ENCODE measurements at places on chromosomes 16 and 17.

DNA sequence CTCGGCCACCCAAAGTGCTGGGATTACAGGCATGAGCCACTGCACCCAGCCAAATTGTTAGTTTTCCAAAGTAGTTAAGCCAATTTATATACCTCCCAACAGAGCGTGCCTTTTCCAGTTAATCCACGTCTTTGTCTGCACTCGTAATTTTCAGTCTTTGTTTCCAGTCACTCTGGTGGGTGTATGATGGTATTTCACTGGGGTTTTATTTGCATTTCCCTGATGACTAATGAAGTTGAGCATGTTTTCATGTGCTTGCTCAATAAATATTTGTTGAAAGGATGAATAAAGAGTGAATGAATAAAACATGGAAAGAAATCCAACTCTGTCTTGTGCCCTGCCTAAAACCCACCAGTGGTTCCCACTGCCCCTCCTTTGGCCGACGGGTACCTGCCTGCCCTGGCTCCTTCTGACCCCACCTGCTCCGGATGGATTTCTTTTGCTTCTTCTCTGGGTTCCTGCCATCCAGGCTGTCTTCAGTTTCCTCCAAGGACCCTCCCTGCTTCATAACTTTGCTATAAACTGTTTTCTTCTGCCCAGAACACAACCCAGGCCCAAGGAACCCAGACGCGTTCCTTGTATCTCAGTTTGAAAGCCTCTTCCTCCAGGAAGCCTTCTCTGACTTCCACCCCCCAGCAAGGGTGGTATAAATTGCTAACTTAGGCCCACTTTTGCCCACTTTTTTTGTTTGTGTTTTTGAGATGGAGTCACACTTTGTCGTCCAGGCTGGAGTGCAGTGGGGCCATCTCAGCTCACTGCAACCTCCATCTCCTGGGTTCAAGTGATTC, 3.0 kb upstream of the ABCC1 start:
- no peak for DNase-seq

DNA sequence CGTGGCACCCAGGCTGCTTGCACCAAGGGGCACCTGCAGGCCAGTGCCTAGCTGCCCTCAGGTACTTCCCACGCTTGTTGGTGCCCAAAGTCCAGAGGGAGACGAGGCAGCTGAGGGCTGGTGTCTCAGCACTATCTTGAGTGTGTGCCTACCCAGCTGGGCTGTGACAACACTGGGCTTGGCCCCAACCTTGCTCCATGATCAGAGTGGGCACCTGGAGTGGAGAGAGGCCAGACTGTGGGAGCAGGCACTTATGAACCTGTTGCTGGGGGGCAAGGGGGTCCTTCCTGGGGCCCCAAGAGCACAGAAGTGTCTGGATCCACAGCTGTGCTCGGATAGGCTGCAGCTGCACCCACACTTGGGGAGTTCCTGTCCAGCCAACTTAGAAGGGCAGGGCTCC, 314.7 kb downstream of the KCNJ2 start:
- DNase-seq, result no peak

GRCh38 chr16:51095890-51096626, 55.0 kb downstream of the SALL1 start:
- DNase-seq, result no peak

- DNase-seq, result no peak
Observed at GRCh38 chr17:1034652-1035210, 37.8 kb downstream of the TIMM22 start.

GRCh38 chr16:31714903-31715504, 158.6 kb upstream of the ZNF267 start:
- DNase-seq, result no peak

DNA sequence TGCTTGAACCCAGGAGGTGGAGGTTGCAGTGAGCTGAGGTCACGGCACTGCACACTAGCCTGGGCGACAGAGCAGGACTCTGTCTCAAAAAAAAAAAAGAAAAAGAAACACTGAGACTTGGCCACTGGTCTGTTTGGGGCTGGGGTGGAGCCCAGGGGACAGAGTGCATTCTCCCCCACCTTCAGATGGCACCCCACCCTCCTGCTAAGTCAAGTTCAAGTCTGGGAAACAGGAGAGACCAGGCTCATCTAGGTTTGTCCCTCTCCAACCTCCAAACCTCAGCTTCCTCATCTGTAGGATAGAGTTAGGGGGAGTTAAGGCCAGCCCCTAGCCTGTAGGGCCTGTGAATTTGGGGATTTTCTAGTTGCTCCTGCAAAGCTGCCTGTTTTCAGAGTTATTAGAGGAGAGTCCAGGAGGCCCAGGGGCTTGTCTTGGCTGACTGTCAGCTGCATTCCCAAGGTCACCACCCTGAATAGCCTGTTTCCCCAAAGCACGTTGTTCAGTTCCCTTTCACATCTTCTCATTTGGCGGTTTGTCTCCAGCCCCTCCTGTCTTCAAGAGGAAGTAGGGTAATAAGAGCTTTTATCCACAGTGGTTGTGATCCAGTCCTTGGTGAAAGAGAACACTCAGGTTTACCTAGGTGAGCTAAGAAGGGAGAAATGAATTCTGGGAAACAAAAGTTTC, 2.2 kb downstream of the MT3 start:
- DNase-seq, result no peak

DNA sequence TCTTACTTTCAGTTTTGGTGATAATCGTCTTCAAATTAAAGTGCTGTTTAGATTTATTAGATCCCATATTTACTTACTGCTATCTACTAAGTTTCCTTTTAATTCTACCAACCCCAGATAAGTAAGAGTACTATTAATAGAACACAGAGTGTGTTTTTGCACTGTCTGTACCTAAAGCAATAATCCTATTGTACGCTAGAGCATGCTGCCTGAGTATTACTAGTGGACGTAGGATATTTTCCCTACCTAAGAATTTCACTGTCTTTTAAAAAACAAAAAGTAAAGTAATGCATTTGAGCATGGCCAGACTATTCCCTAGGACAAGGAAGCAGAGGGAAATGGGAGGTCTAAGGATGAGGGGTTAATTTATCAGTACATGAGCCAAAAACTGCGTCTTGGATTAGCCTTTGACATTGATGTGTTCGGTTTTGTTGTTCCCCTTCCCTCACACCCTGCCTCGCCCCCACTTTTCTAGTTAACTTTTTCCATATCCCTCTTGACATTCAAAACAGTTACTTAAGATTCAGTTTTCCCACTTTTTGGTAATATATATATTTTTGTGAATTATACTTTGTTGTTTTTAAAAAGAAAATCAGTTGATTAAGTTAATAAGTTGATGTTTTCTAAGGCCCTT, 56.8 kb downstream of the HLF start:
- DNase-seq, result no peak

GRCh38 chr17:66098040-66098439, 93.9 kb downstream of the CEP112 start:
- DNase-seq, result no peak

DNA sequence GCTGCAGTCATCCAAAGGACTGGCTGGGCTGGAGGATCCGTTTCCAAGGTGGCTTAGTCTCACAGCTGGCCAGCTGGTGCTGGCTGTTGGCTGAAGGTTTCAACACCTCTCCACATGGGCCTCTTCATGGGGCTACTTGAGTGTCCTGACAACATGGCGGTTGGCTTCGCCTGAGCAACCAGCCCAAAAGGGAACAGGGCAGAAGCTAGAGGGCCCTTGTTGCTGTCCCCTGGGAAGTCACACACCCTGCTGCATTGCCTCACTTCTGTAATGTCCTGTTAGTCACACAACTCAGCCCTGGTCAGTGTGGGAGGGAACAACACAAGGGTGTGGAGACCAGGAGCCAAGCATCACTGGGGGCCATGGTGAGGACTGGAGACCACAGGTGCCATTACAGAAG, 36.6 kb downstream of the C16orf78 start:
- DNase-seq, result no peak

DNA sequence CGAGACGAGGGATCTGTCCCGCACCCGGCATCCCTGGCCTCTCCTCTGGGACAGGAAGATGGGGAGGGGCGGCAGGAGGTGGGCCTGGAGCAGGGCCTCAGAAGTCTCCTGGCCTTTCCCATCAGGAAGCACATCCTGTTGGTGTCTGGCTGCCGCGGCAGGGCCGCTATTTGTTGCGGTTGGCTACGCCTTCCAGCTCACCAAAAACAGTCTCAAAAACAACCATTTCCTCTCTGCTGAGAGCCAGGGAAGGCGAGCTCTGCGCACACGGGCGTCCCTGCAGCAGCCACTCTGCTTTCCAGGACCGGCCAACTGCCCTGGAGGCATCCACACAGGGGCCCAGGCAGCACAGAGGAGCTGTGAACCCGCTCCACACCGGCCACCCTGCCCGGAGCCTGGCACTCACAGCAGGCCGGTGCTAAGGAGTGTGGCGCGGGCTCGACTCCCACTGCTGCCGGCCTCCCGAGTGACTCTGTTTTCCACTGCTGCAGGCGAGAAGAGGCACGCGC, at the start of gene TMEM204:
Gene TMEM204, plus strand, starts transcription at position 224 of the 509 bp plus-strand sequence. CDS start 610 bp downstream, outside the sequence.
- DNase-seq, result peak; percentile 53

- no peak for DNase-seq
Observed at GRCh38 chr16:10678655-10679054, 16.1 kb downstream of the TEKT5 start.

DNA sequence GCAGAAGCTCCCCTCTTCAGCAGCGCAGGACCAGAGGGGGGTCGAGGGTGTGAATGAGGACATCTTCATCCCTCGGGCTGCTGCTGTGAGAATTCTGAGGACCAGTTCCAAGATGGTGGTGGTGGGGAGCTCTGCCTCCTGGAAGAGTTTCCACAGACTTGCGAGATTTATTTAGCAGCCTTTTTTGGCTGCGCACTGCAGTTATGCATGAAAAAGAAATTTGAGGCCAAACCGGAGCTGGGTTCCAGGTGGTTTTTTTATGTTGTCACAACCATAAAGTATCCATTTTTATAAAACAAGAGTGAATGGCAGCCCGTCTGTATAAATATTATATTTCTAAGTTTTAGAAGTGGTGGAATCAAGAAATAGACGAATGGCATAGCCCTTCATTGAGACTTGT, 76.9 kb upstream of the CLEC18A start:
- no peak for DNase-seq

- DNase-seq, result peak; percentile 33
Observed at GRCh38 chr17:17114592-17115225, 72.5 kb downstream of the MPRIP start.

DNA sequence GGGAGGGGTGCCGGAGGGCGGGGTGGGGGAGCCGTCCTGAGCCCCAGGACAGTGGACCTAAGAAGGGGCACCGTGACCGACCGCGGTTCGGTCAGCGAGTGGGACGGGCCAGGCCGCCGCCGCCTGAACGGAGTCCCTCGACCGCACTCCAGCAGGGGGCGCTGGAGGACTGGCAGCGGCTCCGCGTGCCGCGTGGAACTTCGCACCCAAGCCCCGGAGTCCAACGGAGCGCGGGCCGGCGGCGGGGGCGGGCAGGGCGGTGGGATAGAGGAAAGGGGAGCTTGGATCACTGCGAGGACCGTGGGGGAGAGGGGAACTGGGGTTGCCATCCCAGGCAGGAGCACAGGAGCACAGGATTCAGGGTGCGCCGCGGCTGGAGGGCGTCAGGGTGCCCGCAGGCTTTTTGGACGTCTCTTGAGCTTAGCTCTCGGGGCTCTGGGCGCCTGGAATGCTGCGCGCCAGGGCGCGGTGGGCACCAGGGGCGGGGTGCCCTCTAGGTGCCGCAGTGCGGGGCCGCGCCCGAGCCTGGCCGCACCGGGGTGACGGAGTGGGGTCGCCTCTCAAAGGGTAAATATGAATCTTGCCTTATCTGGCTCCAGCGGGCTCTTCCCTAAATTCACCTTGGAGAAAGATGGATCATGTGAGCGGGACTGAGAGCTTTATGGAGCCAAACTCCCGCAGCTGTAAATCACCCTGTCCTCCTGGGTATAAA, 379 bp upstream of the OTOP2 start:
- DNase-seq, result peak; percentile 74

DNA sequence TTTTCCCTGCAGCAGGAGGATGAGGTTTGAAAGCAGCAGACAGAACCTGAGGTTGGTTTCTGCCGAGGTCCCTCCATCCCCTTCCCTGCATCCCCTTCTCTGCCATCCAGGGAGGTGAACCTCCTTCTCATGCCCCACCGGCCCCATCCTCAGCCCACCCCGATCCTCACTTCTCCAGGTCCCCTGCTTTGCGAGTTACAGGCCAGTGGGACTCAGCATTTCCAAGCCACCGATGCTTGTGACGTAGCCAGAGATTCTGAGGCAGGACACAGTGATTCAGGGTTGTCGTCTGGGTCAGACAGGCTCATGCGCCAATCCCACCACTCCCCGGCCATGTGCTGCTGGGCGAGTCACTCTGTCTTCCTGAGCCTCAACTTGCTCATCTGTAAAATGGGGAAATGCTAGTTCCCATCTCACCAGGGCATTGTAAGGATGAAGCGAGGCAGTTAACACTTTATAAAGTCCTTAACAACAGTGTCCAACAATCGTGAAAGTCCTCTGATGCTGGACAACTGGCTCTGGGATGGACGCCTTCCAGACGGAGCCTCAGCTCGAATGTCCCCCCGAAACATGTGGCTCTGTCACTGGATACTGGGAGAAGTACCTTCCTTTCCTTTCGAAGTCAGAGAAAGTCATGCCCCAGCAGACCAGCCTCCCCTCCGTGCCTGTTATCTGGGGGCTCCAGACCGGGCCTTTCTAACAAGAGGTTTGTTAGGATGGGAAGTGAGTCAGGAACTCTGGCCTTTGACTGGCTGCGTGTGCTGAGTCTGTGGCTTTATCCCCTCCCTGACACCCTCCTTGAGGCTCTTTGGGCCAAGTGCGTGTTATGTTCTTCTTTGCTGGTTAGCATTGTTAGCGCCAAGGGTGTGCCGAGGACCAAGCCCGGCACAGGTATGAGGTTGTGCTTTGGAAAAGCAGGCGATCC, 21.9 kb downstream of the SEC14L5 start:
- no peak for DNase-seq

All from activated naive CD8-positive, alpha-beta T cell treated with anti-CD3 and anti-CD28 coated beads for 36 hours (primary cell).